ENCODE measurements at places on chromosomes 13 and 19.

GRCh38 chr13:110162866-110163658, 143.9 kb downstream of the COL4A1 start:
- DNase-seq, result no peak

- DNase-seq, result no peak
These were observed 555 bp downstream of the SCAF1 start for GRCh38 chr19:49642492-49643035.

- no peak for DNase-seq
These were observed 3.6 kb upstream of the A1BG start for GRCh38 chr19:58356766-58357480.

GRCh38 chr13:43737392-43737923, 49.3 kb downstream of the ENOX1 start:
- no peak for DNase-seq

GRCh38 chr13:79834876-79835275, 353.9 kb downstream of the NDFIP2 start:
- no peak for DNase-seq

- no peak for DNase-seq
These were observed 23.3 kb downstream of the SIGLECL1 start for GRCh38 chr19:51274049-51274770.

GRCh38 chr13:110445722-110446574, 115.6 kb downstream of the RAB20 start:
- DNase-seq, result no peak

DNA sequence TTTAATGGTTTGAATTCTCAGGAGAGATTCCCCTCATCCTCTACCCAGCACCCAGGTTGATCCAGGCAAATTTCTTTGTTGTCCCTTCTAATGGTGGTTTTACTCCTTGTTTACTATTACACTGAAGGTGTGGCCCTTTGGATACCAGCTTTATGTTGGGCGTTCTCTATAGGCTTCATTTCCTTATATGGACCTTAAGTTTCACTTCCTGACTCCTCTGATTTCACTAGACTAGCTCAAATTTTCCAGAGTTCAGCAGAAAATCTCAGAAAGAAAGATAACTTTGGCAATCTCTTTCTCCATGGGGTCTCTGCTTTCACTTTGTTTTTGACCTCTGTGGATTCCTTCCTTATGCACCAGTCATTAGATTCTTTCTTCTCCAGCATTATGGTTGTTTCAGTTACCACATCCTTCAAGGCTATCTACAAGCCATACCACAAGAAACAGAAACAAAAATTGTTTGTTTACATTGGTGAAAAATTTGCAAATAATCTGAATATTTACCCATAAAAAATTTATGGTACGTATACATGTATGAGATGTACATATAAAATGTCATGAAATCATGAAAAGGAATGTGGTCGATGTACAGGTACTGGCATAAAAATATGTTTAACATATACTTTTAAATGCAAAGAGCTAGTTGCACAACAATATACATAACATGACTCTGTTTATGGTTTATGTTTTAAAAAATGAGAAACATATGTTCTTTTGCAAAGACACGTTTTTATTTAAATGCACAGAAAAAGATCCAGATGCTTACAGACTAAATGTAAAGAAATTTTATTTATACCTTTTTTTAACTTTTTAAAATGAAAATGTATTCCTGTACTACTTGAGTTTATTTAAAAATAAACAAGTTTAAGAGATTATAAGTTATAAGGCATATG, 212.6 kb downstream of the LACC1 start:
- DNase-seq, result no peak

DNA sequence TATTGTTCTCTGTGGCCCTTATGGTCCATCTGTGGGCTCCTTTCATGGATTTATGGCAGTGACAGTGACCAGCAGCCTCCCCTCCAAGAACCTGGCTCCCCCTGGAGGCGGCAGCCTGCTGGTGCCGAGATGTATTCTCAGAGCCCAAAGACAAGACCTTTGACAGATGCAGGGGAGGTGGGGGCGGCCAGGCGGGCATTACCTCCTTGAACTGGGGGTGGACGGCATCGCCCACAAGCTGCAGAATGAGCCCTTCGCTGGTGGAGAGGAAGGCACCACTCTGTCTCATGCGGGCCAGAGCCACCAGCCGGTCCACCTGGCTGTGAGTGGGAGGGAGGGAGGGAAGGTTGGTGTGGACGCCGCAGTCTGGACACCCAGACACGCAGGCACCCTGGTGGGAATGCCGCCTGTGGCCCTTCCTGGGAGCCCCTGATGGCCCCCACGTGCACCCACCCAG, 6.6 kb downstream of the ISOC2 start:
- no peak for DNase-seq

DNA sequence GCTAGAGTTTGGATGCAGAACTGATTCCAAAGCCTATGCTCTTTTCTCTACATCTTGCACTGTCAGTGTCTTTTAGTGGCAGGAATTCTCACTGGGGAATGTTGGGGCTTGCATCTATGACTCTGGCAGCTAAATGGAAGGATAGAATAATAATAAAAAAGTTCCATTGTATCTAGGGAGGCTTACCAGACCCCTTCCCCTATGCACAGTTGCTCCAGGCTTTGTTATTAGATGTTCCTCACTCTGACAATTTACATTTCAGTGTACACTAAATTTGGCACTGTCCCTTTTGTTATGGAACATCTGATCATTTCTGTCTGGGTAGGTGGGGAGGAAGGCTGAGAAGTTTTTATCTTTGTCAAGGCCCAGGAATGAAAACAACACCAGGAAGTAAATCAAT, 3.7 kb upstream of the TRIM13 start:
- no peak for DNase-seq

GRCh38 chr13:75151081-75151643, 330.8 kb downstream of the TBC1D4 start:
- DNase-seq, result no peak

GRCh38 chr13:59464926-59465325, 698.8 kb downstream of the DIAPH3 start:
- no peak for DNase-seq

DNA sequence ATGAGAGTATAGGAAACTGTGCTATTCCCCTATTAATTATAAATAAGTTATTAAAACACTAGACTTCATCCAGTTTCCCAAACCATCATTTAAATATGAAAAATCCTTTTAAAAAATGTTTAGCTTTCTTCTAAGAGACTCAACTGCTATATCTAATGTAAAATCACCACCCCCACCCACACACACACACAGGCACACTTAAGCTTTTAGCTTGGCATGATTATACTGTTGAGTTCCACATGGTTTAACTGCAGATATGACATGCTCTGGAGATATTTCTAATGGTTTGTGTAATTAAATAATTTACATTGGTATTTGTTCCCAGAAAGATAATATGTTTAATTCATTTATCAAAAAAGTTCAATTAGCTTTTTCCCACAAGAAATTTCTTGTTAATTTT, 1700.1 kb upstream of the SLC10A2 start:
- DNase-seq, result no peak

- no peak for DNase-seq
These were observed 242.1 kb downstream of the ENOX1 start for GRCh38 chr13:43544631-43545030.

DNA sequence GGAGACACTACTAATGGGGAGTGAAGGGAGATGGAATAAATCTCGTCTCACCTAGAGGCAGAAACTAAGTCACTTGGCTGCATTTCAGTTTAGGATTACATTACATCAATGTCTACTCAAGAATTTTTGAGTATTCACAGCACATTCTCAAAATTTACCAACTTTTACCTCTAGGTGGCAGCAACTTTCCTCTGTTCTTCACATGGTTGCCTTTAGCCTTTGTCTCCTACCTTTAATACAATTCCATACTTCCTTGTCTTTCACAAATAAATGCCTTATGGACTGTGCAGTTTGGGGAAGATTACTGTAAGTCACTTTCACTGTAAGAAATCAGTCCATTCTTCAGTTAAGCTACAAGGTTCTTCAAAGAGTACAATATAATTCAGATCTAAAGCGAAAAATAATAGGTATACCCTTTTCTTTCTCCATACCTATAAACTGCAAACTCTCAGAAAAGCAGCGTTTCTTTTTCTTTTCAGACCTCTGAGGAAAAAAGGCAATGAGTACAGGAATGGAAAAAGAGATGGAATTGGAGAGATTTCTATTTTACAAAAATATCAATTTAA, 379.4 kb downstream of the KLF12 start:
- no peak for DNase-seq

GRCh38 chr19:42288387-42288786, 13.5 kb upstream of the PRR19 start:
- DNase-seq, result no peak

- no peak for DNase-seq
These were observed 53.3 kb downstream of the PARP4 start for GRCh38 chr13:24459234-24459633.

DNA sequence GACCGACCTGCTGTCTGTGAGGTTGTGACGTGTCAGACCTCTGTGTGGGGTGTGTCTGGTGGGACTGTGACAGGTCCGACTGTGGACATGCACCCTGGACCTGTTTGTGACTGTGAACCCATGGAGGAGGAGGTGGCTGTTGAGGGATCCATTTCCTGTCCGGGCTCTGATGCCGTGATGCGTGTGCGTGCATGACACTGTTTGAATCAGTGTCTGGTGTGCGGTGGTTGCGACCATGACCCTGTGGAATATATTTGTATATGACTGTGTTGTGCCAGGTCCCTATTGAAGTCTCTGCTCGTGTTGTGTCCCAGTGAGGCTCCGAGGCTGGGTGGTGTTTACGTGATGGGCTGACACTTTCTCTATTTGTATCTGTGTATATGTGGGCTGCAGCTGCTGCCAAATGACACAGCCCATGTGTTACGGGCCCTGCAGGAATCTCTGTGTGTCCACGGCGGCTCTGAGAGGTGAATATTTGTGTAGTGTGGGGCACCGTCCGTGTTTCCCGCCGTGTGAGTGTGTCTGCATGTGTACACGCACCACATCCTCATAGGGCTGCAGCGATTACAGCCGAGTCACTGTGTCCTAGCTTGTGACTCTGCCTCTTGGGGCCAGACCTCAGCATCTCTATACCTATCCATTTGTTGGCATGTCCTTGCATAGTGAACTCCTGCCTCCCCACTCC, 18.3 kb downstream of the CCDC97 start:
- DNase-seq, result no peak

DNA sequence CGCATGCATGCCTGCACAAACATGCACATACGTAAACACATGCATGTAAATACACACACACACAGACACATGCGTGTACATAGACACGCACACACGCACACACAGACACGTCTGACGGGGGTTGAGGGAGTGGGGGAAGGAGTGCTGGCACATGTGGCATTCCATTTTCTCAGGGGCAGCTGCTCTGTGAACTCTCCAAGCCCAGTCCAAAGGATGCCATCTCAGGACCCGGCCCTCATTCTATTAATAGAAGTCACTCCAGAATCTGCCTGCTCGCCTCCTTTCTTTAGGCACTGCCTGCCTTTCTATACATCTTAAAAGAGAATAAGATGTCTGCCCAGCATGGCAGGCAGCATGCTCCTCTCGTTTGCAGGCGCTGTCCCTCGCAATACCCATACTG, 5.3 kb downstream of the ARHGEF7 start:
- DNase-seq, result no peak

DNA sequence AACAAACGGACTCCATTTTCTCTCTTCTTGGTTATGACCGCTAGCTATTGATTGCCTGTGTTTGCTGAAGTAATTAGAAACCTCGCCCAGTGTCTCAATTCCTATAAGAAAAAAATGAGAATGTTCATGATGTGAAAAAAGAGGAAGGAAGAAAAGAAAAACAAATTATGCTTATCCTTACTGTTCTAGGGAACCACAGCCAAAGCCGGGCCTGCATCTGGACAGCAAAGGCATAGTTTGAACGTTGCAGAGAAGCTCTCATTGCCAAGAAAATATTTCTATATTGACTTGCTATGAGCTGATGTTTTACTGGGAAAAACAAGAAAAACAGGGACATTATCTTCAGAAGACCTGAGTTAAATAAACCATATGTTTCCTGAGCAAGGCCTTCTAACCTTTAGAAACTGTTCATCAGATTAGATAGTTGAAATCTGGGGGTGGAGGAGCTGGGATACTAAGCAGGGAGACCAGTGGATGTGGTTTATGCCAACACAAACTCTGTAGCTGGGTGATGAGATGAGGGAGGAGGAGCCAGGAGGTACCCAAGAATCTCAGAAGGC, 55.0 kb downstream of the EFNB2 start:
- no peak for DNase-seq

- no peak for DNase-seq
These were observed 813 bp downstream of the ZNF284 start for GRCh38 chr19:44072543-44073401.

- DNase-seq, result no peak
These were observed 988 bp downstream of the LRRC4B start for GRCh38 chr19:50567052-50567841.

GRCh38 chr13:45410466-45410865, 7.7 kb downstream of the SLC25A30 start:
- DNase-seq, result no peak

DNA sequence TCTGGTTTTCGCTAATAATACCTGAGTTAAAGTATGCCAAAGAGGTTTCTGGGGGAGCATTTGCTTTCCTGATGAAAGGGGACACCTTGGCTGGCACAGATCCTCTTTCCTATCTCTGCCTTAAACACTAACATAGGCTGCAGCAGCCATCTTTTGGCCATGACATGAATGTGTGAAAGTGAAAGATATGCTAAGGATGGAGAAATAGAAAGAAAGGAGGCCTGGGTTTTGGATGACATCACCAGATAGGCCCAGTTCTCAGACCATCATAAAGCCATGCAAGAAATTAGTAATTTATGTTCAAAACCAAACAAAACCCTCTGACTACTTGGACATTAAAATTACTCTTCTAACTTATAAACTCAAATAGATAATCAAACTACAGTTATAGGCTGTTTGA, 279.7 kb downstream of the COG6 start:
- no peak for DNase-seq

DNA sequence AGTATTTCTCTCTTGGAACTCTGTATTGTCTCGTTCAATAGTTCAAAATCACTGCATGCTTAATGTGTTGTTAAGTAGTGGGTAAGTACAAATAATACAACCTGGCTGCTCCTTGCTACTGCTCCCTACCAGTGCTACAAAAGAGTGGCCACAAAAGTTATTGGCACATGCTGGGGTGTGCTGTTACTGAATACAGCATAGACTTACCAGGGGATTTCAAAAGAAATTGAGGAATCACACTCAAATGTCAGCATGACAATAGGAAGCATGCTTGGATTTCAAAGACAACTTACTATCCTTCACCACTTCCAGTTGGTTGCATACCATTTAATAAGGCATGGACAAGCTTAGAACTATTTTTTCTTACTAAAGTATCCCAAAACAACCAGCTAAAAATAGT, 1041.3 kb upstream of the SPRY2 start:
- DNase-seq, result no peak

GRCh38 chr19:42421591-42422031, 5.6 kb downstream of the LIPE start:
- DNase-seq, result no peak

GRCh38 chr19:4403005-4403761, 743 bp downstream of the CHAF1A start:
- DNase-seq, result no peak

- DNase-seq, result peak; percentile 17
These were observed 112.2 kb upstream of the GPR12 start for GRCh38 chr13:26872525-26873385.

DNA sequence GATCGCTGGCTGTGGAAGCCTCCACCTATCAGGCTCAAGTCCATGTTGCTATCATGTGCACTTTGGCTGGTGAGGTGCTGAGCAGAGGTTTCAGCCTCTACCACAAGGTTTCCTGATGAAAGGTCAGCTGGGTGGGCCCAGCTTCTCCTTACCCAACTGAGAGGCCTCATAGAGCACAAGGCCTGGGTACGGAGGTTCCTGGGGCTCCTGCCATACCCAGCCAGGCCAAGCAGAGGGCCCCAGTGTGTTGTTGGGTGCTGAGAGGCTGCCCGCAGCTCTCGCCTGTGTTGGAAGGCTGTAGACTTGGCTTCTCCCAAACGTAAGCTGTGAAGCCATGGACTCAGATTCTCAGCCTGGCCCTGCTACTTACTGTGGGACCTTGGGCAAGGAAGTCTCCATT, 28.2 kb downstream of the ACTN4 start:
- no peak for DNase-seq
